ENCODE measurements at places on chromosomes 1 and 21.

DNA sequence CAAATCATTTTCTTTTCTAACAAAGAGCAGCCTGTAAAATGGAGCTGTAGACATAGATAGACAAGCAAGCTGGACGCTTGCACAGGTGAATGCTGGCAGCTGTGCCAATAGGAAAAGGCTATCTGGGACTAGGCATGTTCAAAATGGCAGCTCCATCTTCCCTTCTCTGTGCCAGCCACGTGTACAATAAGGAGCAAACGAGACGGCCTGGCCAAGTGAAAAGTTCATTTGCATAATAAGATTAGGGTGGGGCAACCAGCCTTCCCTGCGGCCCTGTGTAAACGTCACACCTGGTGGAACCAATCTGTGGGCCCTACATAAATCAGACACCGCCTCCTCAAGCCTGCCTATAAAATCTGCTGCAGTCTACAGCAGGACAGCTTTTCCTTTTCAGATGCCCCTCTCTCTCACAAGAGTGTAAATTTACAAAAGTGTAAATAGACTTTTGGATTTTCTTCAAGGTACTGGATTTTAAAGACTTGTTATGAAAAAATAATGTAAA is 16.6 kb upstream of the EDEM3 start:
- no peak for DNase-seq

- no peak for DNase-seq
These were observed 3.5 kb downstream of the RFX5 start for GRCh38 chr1:151343587-151343986.

- no peak for DNase-seq
These were observed 26.1 kb downstream of the EGLN1 start for GRCh38 chr1:231395998-231396390.

GRCh38 chr1:155226188-155226909 is 17.9 kb downstream of the MTX1 start:
- DNase-seq: peak; percentile 62

GRCh38 chr1:43536196-43536863 is 5.6 kb downstream of the PTPRF start:
- DNase-seq: no peak

DNA sequence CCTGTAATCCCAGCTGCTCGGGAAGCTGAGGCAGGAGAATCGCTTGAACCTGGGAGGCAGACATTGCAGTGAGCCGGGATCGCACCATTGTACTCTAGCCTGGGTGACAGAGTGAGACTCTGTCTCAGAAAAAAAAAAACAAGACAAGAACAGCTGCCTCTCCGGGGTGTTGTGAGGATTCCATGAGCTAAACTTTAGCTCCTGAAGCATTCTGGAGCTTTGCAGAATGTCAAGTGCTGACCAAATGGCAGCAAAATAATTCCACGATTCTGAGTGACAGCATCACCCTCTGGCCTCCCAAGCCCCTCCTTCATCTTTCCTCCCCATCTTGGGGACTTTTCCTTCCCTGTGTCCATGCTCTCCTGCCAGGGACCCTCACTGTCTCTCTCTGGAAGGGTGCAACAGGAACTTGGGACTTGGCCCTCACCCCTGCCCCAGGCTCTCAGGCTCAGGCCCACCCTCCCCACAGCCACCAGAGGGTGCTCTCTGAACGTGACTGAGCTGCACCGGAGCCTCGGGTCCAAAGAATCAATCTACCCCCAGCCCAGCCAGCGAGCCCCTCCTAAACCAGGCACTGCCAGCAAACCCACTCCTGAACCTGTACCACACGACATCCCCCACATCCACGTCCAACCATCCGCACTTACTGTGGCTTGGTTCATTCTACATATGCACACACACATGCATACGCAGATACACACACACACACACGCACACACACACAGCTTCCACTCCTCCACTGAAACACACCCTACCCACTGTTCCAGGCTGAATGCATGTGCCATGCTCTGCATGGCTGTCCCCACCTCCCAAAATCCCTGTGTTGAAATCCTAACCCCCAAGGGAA is 45.7 kb downstream of the ACOT7 start:
- DNase-seq: no peak

- DNase-seq: no peak
These were observed 72.0 kb downstream of the DAP3 start for GRCh38 chr1:155760751-155761475.

DNA sequence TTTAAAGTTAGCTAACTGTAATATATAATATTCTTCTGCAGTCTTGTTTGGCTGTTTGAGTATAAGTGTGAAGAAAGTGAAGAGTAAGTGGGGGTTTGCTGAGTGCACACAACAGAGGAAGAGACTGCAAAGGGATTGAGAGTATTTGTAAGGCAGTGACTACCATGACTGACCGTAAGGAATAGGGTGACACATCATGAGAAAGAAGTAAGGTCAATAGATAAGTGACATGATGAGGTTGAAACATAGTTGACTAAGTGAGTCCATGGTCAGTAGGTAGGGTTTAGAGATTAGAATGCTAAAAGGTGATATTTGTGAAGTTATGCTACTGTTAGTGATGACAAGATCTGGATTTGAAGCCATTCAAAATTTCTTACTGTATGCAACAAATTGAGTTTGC is 27.7 kb downstream of the WARS2 start:
- DNase-seq: no peak

Measured in activated gamma-delta T cell (primary cell).